ENCODE measurements at places on chromosomes 1 and 21.

GRCh38 chr1:17618558-17619247, 79.2 kb downstream of the ARHGEF10L start:
- no peak for DNase-seq

DNA sequence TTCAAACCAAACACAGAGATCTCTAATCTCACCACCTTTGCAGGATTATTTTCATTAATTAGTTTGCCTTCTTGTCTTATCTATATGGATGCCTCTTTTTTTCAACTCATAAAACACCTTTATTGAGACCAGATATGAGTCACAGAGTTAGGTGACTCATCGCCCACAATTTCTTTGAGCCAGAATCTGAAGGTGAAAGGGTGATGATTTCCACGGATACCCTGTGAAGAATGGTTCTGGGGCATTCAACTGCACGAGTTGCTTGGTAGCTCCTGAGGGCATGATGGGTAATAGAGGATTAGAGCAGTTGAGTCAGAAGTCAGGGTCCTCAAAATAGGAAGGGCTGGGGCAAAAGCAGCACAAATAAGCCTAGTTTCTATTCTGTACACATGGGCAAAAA, 128.2 kb downstream of the TBX19 start:
- DNase-seq, result no peak

GRCh38 chr1:178146436-178146835, 52.5 kb downstream of the RASAL2 start:
- no peak for DNase-seq

GRCh38 chr1:209802780-209803152, 3.2 kb downstream of the IRF6 start:
- DNase-seq, result no peak

DNA sequence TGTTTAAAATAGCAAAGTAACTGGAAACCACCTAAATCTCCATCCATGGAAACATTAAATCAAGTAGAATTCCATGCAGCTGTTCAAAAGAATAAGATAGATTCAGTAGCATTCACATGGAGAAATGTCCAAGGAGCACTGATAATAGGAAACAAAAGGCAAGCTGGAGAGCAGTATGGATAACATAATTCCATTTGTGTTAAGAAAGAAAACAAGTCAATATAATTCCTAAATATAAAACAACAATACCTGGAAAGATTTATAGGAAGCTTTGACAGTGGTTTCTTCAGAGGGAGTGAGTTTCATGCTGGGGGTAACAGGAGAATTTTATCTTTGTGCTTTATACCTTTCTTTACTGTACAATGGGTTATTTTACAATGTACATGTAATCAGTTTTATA, 36.6 kb upstream of the EPS8L3 start:
- no peak for DNase-seq

DNA sequence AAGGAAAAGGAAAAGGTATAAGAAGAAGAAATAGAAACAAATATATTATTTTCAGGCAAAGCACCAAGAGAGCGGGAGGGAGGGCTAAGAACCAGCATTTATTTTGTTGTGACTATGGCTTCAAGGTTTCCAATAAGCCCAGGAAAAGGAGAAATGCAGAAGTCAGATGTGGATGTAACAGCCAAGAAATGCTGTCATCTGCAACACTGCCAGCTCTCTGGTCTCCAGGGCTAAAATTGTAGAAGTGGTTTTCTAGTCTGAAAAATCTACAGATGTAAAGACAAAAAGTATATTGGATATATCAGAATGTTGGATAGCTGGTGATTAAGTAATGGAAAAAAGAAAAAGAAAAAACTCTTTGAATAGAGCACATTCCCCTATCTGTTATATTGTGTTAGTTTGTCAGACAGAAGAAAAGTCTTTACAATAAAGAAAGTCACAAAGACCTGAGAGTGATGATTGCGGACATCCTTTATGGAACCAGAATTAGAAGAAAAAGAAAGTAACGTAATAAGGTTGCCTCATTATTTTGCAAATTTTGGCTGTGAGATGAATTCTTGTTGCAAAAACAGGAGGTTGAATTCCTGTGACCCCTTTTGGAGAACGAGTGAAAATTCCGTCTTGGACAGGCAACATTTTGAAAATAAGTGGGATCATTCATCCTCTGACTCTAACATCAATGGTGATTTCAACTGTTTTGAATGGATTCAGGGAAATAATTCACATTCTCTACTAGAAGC, 938.1 kb downstream of the TTLL7 start:
- no peak for DNase-seq

- DNase-seq, result no peak
Measured at GRCh38 chr1:181383695-181384094, 99.6 kb upstream of the CACNA1E start.

DNA sequence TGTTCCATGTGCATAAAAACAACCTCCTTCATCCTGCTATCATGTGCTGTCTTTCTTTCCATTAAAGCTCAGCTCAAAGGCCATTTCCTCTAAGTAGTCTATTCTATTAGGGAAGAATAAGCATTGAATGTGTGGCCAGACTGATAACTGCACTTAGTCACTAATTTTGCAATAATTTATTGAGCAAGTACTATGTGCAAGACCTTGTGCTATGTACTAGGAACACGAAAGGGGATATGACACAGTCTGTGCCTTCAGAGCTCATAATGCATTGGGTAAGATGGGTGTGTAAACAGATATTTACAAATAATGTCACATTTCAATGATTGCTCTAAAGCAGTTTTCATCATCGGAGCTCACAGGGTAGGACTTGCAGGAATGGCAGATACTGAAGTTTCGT, 54.2 kb downstream of the NMNAT2 start:
- DNase-seq, result no peak

GRCh38 chr1:154819628-154820590, 50.2 kb downstream of the KCNN3 start:
- no peak for DNase-seq

DNA sequence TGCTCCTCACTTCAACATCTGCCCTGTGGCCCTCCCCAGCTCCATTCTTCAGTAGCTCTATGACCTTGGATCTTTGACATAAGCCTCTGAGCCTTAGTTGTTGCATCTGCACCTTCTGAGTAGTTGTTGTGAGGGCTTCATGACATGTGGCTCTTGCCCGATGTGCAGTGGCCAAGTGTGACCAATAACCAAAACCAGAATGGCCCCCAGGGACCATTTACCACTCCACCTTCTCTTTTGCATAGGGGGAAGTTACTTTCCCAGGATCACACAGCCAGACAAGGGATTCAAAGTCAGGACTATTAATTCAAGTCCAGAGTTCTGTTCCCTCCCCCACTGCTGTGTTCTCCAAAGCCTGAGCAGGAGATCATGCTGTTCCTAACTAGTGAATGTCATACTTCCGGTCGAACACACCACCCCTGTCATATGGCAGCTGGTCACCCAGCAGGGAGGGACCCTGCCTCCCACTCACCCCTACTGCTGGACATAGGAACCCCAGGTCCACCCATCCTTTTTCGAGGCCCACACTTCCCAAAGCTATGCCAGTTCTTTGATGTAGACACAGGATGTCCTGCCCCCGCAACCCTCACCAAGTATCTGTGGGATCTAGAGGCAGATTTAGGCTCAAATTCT, 4.0 kb downstream of the FGR start:
- DNase-seq, result no peak

GRCh38 chr21:42232176-42232825, 13.4 kb downstream of the ABCG1 start:
- DNase-seq, result no peak

GRCh38 chr21:46160907-46161632, 5.7 kb upstream of the FTCD start:
- DNase-seq, result no peak

DNA sequence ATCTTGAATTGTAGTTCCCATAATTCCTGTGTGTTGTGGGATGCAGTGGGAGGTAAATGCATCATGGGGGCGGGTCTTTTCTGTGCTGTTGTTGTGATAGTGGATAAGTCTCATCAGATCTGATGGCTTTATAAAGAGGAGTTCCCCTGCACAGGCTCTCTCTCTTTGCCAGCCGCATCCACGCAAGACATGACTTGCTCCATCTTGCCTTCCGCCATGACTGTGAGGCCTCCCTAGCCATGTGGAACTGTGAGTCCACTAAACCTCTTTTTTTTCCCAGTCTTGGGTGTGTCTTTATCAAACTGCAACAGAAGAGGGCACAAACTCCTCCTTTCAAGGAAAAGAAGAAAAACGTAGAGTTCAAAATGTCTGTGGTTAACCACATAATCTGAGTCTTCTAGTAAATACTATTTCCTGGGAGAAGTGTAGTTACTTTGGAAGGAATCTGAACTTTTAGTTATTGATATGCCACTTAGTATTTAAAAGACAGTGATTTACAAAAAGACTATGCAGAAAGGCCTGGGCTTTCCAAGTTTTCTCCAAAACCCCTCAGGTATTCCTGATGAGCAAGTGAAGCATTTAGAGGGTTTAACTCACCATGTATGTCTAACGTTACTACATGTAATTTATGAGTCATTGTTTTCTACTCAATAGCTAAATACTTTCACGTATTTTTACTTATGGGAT, 10.0 kb downstream of the ADAMTS1 start:
- no peak for DNase-seq

DNA sequence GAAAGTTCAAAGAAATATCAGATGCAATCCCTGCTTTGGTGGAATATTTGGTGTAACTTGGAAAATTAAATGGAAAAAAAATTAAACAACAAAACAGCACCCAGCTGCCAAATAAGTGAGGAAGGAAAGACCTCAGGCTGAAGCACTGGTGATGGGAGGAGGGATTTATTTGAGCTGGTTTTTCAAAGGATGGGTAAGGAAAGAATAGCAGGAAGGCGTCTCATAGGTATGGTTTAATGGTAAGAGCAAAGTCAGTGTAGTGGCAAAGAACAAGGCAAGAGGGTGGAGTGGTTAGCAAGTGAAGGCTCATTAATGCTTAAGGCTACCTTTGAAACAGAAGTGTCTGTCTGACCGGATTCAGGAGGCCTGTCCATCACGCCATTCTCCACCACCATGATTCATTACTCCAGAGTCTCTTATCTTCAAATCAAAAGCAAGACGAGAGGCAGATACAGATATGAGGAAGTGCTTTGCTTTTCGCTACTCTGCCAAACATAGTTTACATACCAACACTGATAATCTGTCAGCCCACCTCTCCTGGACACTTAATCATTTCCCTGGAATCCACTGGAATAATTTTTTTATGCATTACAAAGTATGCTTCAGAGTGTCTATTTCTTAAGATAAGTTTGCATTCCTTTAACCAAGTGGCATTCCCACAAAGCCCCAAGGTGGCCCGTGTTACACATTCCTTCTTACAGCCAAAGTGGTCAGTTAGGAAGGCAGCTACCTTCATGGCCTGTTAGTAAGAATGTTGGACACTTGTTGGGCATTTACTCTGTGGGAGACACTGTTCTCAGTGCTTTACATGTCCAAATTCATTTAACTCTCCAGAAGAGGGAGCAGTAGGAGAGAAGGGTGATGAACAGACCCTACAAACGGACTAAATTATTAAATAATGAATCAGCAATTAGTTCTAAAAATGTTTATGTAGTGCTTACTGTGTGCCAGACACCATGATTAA, 146.6 kb downstream of the ROR1 start:
- no peak for DNase-seq

DNA sequence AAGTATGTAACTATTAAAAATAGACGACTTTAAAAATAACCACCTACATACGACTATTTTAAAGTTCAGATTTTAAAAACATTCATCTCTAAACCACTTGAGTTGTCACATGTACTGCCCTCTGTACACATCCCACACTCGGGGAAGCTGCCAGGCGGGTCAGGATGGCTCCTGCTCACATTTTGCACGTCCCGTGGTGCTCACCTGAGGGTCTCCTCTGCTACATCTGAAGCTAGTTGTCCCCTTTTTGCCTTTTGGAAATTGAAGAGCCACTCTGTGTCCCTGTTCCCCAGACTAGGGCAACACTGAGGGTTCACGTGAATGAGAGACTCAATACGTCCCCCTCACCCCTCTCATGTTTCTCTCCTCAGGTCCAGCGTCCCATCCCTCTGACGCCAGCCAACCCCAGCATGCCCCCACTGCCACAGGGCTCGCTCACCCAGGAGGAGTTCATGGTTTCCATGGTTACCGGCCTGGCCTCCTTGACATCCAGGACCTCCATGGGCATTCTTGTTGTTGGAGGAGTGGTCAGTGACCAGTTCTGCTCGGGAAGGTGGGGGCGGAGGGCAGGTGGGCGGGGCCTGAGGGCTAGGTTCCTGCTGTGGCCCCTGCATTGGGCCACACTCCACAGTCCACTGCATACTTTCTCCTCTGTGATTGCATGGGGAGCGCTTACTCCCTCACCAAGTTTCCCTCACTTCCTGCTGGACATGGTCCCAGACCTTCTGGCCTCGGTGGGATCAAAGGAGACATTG, 13.0 kb upstream of the MIIP start:
- no peak for DNase-seq

DNA sequence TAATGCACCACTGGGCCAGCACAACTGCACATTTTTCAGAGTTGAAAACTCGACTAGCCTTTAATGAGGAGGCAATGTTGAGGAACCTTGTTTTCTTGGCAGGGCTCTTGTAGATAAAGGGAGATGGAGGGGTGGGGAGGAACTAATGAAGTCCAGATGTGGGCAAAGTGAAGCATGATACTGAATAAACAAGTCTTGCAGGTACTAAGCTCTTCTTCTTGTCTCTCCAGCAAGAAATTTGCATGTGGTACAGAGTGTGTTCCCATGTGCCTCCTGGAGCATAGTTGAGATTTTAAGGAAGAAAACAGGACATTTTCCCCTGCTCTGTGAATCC, 47.0 kb downstream of the PLPP3 start:
- no peak for DNase-seq

DNA sequence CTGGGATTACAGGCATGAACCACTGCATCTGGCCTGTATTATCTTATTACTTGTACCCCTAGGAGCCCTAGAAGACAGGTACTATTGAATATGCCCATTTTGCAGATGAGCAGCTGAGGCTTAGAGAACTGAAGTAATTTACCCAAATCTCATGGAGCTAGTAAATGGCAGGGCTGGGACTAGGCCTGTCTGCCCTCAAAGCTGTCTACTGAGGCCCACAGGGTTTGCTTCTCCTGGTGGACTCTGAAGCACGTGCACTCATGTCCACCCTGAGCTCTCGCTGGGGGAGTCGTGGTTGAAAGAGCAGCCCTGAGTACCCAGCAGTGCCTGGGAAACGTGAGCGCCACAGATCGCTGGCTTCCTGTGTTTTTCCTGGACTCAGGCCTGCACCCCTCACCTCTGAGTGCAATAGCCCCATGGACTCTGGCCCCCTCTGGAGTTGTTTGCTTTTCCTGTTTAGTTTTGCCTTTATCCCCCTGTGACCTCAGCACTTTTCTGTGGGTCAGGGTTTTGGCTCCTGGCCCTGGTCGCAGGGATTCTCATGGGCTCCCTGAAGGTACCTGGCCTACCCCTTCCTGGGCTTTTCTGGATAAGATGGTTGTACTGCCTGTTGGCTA, 52.4 kb downstream of the ARHGEF10L start:
- DNase-seq, result no peak

- DNase-seq, result no peak
Measured at GRCh38 chr1:9688599-9688998, 37.1 kb downstream of the PIK3CD start.

GRCh38 chr1:224632381-224632871, 16.3 kb downstream of the CNIH3 start:
- no peak for DNase-seq

DNA sequence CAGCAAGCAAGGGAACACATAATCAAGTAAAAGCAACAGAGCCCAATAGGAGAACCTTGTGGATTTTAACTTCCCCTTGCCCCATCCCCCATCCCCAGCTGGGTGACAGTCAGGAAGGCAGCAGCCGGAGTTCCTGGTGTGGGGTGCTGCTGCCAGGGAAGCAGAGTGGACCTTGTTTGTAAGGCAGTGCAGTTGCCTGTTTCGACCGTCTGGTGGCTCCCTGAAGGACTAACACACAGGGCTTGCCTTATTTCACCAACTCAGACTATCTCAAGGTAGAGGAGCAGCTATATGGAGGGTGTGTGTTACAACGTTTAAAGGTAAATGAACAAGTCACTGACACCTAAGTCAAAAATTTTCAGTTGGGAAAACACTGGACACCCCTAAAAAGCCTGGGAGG, 6.6 kb downstream of the KRTAP10-8 start:
- DNase-seq, result no peak
